ENCODE measurements at places on chromosomes 11 and 22.

GRCh38 chr11:80783561-80783960 is 1342.7 kb upstream of the TENM4 start:
- DNase-seq, result no peak

DNA sequence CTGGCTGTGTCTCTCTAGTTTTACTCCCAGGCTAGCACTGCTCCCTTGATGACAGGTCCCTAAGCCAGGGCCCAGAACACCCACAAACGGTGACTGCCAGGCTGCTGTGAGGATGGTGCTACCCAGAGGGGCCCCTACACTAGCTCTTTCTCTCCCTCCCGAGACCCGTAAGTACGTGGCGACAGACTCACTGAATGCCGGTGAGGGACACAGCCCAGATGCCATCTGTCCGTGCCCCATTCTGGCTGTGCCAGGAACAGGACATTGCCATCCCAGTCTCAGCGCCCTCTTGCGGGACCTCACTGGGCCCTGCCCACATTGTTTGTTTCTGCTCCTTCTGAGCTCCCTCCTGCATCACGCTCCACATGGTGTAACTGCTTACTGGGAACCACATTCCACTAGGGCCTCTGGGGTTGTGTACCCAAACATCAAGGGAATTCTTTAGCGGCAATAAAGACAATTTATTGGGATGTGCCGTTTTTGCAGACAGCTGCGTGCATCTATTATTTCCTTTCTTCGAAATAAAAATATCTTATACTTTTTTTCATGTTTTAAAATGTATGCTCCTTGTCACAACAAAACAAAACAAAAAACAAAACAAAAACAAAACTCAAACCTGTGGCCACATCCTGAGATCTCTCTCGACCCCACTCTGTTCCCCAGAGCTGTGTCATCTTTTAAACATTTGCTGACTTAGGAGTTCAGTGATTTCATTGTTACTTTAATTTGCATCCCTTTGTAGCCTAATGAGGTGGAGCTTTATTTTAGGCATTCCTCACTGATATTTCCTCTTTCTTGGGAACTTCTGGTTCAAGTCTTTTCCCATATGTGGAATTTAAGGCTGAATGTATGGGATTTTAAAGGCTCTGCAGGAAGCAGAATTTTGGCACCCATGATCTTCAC is 4.4 kb upstream of the TPCN2 start:
- DNase-seq, result no peak

GRCh38 chr22:36887162-36887561 is 26.3 kb upstream of the CSF2RB start:
- DNase-seq, result no peak

GRCh38 chr11:128304666-128305485 is 282.5 kb downstream of the ETS1 start:
- no peak for DNase-seq

DNA sequence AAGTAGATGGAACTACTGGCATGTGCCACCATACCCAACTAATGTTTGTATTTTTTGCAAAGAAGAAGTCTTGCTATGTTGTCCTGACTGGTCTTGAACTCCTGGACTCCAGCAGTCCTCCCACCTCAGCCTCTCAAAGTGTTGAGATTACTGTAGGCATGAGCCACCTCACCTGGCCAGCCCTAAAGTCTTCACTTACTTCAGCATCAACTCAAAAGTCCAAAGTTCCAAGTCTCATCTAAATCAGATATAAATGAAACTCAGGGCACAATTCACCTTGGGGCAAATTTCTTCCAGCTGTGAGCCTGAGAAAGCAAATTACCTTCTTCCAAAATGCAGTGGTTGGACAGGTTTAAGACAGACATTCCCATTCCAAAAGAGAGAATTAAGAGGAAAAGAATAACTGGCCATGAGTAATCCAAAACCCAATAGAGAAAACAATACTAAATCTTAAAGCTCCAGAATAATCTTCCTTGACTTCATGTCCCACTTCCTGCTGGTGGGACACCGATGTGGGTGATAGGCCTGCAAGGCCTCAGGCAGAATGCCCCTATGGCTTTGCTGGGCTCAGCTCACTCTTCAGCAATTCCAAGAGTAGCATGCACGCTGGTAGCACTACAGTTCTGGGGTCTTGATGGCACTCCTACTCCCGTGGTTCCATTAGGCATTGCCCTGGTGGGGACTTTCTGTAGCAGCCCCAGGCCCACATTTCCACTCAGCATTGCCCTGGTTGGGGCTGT is 50.3 kb downstream of the TUG1 start:
- DNase-seq, result no peak

- peak; percentile 60 for DNase-seq
Observed at GRCh38 chr22:23767673-23768548, at the start of gene CHCHD10. Gene CHCHD10 (minus strand): TSS chr22:23767972. CDS start chr22:23767874, 98 bp downstream.
